ENCODE measurements at places on chromosomes 7 and 10.

DNA sequence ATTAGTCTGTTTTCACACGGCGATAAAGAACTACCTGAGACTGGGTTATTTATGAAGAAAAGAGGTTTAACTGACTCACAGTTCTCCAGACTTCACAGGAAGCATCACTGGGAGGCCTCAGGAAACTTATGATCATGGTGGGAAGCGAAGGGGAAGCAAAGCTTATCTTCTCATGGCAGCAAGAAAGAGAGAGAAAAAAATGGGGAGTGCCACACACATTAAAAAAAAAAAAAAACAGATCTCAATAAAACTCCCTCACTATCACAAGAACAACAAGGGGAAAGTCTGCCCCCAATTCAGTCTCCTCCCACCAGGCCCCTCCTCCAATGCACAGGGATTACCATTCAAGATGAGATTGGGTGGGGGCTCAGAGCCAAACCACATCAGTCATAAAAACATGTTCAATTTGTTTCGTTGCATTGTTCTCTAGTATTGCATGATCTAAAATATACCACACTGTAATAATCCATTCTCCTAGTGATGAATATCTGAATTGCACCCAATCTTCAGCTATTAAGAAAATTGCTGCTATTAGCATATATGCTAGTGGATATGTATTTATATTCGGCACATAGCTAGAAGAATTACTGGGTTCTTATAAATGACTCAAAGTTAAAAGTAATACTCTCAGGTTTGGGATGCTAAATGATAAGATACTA, 328.9 kb upstream of the KCND2 start:
- DNase-seq = no peak

DNA sequence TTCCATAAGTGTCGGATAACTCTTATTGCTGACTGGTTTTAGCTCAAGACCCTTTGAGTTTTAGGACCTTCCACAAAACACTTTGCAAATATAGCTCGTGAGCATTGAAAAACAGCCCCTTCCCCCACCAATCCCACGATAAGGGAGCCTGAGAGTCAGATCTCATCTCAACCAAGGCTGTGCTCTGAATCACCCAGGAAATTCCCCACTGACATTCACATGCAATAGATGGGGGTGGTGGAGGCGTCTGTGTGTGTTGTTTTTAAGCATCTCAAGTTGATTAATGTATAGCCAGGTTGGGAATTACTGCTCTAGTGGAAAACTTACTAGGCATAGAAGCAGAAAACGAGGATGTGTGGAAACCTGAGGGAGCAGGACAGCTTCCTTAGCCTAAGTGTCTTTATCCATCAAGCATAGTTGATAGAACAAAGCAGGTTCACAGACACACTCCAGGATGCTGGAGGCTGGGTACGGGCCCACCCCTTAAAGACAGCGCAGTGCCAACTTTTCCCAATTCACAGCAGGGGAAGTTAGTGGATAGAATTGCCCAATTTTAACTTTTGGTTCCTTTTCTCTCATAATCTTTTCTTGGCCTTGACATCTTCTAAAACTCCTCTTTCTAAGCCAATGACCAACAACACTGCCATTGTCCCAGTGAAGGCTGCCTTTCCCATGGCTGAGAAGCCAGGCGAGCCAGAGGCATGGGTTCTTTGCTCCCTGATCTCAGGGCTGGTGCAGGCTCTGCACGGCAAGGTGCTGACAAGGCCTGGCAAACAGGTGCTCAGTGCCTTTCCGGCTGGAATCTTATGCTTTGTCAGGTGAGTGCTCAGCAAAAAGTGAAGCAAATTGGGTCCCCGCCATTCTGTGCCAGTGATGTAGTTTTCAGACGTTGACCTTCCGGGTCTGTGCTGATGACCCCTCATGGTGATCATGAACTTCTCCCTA, 98.5 kb upstream of the INSIG1 start:
- DNase-seq = no peak

- DNase-seq = no peak
Observed at GRCh38 chr7:29609162-29610037, 45.8 kb downstream of the PRR15 start.

- DNase-seq = no peak
Observed at GRCh38 chr10:45440511-45441062, 66.6 kb downstream of the ALOX5 start.

DNA sequence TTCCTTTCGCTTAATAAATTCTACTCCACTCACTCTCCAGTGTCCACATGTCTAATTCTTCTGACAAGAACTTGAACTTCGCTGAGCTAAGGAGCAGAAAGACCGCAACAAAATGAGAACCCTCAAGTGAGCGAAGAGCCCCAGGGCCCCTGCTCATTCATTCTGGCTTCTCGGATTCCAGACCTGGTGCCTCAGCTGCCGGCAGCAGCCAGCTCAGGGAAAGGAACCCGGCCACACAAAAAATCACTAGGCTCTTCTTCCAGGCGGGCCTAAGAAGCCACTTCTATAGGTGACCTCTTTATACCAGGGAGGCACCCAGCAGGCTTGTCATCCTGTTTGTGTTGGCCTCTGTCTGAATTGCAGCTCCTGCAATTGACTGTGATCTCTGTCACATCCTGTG, 33.3 kb downstream of the OTUD1 start:
- no peak for DNase-seq

- DNase-seq = no peak
Observed at GRCh38 chr10:1560535-1561192, 176.7 kb downstream of the ADARB2 start.

- DNase-seq = no peak
Observed at GRCh38 chr10:122276611-122277208, 5.6 kb downstream of the BTBD16 start.

GRCh38 chr7:116310141-116310540, 99.8 kb downstream of the TES start:
- DNase-seq = no peak

- DNase-seq = no peak
Observed at GRCh38 chr7:136056651-136057231, 79.6 kb upstream of the MTPN start.

- no peak for DNase-seq
Observed at GRCh38 chr10:129966370-129966888, 2.4 kb upstream of the EBF3 start.

All from NCI-H2081 treated with DMSO at 0.1 percent for 48 hours (cell line).